ENCODE measurements at places on chromosomes 6 and 20. TPM values are rescaled to one million over a fixed set of nuclear protein-coding genes. Genes with fewer than 3 reads are reported as not detected.

GRCh38 chr6:53573299-53573698 lies 28.4 kb upstream of the GCLC start:
- no peak for DNase-seq

- DNase-seq = no peak
Observed at GRCh38 chr6:157648561-157648960, 174.5 kb upstream of the SNX9 start.

GRCh38 chr6:126300126-126300525 lies 39.8 kb upstream of the CENPW start:
- DNase-seq = no peak

DNA sequence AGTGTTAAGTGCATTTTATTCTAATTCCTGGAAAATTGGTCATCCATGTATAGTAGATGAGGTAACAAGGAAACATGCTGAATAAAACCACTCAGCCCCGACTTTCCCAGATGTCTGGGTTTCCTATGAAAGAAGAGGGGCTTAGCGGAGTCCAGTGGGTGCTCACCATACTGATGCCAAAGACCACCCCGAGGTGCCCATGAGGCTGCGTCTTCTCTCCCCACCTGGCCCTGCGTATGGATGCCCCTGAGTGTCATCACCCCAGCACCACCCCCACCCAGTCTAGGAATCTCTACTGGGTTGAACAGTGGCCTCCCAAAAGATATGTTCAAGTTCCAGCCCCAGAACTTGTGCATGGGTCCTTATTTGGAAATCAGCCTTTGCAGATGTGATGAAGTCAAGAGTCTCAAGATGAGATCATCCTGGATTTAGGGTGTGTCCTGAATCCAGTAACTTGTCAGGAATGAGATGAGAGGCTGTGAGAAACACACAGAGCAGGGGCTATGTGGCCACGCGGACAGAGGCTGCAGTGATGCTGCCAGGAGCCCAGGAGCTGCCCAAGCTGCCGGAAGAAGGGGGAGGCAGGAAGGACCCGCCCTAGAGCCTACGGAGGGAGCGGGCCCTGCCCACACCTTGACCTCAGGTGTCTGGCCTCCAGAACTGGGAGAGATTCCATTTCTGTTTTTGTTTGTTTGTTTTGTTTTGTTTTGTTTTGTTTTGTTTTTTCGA lies 124.6 kb upstream of the CDH4 start:
- DNase-seq = no peak

DNA sequence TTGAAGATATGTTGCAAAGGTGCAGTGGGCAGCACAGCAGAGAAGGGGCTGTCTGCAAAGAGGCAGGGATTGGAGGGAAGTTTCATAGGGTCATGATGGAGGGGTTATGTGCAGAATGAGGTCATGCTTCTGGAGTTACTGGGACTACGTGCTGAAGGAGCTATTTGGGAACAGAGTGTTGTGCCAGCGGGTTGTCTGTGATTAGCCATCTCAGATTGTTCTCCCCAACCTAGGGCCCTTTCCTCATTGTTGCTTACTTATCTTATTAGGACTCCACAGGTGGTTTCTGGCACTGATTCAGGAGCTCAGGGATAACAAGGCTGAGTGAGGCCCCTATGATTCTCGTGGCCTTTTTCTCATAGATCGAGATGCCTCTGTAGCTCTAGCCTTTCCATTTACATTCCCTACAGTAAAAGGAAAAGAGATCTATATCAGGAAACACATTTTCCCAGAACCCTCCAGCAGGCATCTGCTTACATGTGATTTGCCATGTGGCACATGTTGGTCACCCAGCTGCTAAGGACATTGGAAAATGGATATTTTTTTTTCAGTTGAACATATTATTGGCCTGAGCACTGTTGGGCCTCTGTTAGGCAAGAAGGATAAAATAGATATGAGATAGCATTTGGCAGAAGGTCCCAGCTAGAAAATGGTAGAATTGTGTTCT lies 429.6 kb upstream of the PLCB4 start:
- DNase-seq = no peak

GRCh38 chr6:33235221-33235634 lies 26.9 kb downstream of the RING1 start:
- DNase-seq = no peak

GRCh38 chr20:1440024-1440423 lies 26.6 kb downstream of the NSFL1C start:
- no peak for DNase-seq

DNA sequence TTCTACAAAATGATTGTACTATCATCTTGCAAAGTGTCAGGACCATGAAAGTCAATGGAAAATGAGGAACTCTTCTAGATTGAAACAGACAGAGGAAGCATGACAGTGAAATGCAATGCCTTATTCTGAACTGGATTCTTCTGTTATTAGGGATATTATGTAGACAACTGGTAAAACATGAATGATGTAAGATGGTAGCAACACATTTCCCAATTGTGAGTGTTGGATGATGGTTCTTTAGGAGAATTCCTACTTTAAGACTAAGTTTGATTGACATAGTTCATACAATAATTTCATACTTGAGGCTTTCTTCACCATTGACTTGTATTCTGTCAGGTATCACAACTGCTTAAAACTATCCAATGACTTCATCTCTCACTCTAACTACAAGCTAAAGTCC lies 4.5 kb downstream of the UBE3D start:
- DNase-seq = no peak

GRCh38 chr6:37435373-37435772 lies 2.4 kb downstream of the CMTR1 start:
- no peak for DNase-seq

ULBP2 gene
- not detected for total RNA-seq

EEF1E1 gene
- total RNA-seq = 14.3 TPM

CRISP3 gene
- not detected for total RNA-seq
